ENCODE measurements at places on chromosomes 11 and 22.

DNA sequence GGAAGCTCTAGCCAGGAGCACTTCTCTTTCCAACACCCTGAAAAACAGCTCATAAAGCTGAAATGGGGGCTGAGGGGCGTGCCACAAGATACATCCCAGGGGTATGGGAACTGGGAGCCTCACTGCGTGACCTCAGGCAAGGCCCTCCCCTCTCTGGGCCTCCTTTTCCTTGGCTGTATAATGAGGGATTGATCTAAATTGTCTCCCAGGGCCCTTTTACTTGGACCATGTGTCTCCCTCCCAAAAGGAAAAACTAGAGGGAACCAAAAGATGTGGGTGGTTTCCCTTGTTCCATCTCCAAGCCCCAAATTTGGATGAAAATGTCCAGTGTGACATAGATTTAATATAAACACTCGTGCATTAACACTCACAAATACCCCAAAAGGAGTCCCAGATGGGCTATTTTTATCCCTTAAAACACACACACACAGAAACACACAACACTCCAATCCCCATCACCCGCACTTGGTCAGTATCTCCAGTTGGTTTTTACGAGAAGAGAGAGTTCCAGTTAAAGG is 25.9 kb upstream of the SMTN start:
- DNase-seq = no peak

GRCh38 chr11:76459299-76459698 is 14.5 kb downstream of the EMSY start:
- no peak for DNase-seq

DNA sequence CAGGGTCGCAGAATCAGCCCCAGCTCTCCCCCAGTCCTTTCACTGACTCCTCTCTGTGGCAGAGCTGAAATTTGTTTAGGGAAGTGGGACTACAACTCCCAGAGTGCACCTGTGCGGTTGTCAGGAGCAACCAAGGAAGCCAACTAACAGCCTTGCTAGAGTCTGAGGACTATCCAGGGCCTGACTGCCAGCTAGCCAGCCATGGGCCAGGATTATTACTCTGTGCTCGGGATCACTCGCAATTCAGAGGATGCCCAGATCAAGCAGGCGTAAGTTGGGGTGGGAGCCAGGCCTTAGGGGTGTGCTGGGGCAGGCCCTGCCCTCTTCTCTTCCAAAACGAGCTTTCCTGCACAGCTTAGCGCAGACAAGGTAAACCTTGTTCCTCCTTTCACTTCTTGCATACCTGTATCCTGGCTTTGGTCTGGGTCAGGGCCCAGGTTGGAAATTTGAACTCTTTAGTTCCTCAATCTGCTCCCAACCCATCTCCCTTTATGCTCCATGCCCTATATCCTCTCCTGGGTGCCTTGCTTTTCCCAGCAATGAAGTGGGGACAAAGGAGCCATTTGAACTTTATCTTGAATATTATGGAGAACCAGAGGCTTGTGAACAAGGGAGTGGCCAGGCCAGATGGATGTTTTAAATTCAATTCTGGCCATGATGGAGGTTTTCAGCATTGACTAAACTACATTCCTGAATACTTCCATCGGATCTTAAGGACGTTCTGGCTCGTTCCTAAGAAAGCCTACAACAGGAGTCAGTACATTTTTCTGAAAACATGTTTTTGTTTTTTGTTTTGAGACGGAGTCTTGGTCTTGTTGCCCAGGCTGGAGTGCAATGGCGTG is at the start of gene DNAJB13:
Gene DNAJB13, plus strand, starts transcription at position 158 of the 842 bp plus-strand sequence. Its CDS starts 44 bp downstream, at position 202.
- DNase-seq = peak; percentile 57

GRCh38 chr11:16946477-16947282 is 67.5 kb downstream of the PLEKHA7 start:
- DNase-seq = no peak

- DNase-seq = no peak
Measured at GRCh38 chr11:36201411-36201810, 87.8 kb downstream of the COMMD9 start.

GRCh38 chr11:43941257-43941994 is 1.0 kb upstream of the C11orf96 start:
- no peak for DNase-seq

DNA sequence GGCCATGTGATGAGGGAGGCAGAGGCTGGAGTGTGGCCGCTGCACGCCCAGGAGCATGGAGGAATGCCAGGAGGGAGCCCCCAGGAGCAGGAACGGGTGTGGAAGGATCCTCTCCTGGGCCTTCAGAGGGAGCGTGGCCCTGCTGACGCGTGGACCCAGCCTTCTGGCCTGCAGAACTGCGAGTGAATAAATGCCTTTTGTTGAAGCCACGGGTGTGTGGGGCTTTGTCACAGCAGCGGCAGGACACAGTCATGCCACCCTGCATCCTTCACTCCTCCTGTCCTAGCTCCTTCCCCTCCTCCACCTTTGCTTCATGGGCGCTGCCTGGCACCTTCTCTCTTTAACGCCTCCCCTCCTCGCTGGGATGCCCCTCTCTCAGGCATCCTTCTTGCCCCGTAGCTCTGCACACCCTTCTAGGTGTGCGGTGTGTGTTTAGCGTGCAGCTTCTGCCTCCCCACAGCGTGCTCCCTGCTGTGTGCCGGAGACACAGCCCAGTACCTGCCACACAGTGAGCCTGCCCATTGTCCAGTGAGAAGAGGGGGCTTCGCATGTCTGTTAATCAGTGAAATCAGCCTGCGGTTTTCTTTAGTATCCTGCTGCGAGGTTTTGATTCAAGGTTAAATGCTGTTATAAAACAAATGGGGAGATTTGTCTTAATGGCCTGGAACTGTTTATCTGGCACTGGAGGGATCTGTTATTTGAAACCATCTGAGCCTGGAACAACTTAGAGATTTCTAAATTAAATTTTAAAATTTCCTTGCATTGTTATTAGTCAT is 459.6 kb downstream of the TBC1D22A start:
- no peak for DNase-seq

DNA sequence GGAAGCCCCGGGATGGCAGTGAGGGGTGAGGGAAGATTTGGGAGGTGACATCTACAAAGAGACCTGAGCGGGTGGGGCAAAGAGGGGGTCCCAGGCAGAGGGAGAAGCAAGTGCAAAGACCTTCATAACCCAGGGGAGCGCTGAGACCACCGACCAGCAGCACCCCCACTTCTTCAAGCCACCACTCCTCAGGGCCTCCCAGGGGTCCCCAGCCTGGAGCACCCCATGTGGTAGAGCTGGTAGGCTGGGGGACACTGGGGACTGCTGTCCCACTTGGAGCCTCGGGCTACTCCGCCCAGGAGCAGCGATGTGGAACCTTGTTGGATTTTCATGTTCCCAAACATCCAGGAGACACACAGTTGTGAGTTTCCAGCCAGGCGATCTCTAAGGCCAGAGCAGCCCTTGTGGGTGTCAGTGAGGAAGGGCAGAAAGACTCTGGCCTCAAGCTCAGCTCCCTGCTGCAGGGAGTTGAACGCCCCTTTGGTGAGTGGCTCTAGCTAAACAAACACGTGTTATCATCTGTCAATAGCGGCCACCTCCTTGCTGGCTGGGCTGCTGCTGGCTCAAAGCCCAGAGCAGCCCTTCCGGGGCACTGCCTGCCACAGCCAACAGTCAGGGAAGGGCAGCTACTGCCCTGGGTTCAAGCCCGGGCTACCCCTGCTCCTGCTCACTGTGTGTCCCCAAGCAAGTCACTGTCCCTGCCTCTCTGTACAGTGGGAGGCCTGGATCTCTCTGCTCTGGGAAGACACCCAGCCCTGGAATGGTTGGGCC is 25.7 kb upstream of the CHKA start:
- DNase-seq = peak; percentile 41

DNA sequence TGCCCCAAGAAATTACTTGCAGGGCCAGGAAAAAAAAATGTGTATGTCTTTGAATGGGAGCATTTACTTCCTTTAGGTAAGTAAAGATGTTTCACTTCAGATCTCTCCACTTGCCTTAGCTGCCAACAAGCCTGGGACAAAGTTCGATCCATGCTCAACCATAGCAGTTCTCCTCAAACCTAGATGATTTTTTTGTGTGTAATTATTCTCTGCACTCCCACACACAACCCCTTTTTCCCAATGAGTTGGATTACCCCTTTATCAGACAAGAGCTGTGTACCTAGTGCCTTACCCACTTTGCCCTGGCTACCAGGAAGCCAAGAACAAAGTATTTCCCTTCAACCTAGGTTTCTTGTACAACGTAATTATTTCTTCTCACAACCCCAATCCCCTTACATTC is 35.6 kb downstream of the TPBGL start:
- DNase-seq = no peak

DNA sequence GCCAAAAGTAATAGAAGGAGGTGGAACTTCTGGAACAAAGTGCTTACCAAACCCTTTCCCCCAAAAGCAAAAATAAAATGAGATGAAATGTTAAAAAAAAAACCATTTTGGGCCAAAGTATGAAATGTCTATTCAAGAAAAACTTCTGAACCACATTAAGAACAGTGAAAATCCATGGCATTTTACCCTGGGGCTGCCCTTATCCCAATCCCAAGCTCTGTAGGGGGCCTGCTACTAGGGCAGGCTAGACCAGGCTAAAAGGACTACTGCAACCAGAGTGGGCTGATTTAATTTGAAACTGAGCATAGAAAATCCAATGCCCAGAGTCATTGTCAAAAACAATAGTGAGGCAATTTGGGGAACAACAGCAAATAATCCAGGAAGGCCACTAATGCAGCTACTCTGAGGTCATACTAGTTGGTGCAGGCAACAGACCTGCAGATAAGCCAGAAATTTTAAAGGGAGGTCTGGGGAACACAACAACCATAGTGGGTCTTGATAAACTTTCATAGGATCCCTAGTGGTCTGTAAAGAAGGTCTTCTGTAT is 99.4 kb downstream of the RELT start:
- no peak for DNase-seq

- no peak for DNase-seq
Measured at GRCh38 chr11:61686066-61686465, 5.9 kb downstream of the DAGLA start.

DNA sequence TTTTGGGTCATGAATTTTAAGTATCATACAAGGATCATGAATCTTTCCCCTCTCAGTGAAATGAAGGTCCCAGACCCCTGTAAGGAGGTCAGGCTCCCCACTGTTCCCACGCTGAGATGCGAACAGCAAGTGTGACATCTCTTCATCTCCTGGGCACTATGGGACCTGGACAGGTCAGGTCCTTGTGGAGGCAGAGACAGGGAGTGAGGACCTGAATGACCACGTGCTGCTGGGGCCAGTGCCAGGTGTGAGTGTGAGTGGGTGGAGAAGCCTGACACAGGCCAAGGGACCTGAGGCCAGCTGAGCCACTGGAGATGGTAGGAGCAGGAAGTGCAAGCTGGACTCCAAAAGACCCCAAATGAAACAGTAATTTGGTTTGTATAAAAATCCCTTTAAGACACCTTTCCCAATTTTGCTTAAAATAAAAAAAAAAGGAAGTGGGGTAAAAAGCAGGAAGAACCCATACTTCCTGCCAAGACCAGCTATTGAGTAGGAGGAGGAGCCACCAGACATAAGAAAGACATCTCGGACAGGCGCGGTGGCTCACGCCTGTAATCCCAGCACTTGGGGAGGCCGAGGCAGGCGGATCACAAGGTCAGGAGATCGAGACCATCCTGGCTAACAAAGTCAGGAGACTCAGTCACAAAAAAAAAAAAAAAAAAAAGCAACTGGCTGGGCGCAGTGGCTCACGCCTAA is 35.4 kb upstream of the SERPIND1 start:
- DNase-seq = peak; percentile 77

DNA sequence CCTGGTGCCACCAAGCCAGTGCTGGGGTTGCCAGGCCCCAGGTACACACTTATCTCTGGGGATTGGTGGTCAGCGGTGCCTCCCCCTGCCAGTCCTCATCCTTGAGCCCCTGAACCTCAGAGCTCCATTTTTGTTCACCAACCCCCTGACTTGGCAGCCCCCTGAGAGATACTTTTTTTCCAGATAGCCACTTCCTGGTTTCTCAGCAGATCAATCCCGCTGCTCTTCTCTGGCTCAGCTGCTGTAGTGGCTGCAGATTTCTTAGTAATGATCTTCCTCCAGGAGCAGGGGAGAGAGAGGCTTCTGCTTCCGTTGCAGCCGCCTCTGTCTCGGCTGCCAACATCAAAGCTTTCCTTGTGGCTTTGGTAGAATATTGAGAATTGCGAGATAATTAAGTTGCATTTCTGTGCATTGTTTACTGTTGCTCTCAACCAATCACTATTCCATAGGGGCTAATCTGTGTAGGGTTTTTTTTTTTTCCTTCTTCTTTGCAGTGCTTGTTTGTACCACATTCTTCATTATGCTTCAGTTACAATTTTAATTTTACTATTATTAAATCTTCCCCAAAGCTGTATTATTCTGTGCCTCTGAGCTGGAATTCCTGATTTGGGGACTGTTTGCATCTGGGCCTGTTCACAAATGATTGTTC is 92.1 kb downstream of the PKNOX2 start:
- no peak for DNase-seq

GRCh38 chr11:3685923-3686322 is 14.7 kb upstream of the CHRNA10 start:
- DNase-seq = no peak

DNA sequence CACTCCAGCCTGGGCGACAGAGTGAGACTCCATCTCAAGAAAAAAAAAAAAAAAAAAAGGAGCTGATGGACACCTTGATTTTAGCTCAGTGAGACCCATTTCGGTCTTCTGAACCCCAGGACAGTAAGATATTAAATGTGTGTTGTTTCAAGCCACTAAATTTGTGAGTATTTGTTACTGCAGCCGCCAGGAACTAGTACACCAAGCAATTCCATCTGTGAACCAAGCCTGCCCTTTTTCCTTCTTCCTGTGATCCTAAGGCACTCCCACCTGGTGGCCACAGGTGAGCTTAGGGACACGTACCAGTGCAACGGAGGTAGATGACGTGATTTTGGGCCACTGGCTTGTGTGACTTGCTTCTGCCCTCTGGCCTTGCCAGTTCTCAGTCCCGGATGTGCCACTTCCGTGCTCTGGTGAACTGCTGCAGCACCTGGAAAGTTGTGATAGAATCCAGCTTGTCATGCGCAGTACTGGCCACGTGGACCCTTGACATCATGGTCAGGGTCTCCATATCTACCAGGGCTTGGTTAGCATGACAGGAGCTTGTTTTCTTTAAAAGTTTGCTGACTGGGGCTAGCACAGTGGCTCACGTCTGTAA is 19.6 kb upstream of the ATXN10 start:
- DNase-seq = no peak

GRCh38 chr11:41102471-41102870 is 357.0 kb downstream of the LRRC4C start:
- DNase-seq = peak; percentile 34

DNA sequence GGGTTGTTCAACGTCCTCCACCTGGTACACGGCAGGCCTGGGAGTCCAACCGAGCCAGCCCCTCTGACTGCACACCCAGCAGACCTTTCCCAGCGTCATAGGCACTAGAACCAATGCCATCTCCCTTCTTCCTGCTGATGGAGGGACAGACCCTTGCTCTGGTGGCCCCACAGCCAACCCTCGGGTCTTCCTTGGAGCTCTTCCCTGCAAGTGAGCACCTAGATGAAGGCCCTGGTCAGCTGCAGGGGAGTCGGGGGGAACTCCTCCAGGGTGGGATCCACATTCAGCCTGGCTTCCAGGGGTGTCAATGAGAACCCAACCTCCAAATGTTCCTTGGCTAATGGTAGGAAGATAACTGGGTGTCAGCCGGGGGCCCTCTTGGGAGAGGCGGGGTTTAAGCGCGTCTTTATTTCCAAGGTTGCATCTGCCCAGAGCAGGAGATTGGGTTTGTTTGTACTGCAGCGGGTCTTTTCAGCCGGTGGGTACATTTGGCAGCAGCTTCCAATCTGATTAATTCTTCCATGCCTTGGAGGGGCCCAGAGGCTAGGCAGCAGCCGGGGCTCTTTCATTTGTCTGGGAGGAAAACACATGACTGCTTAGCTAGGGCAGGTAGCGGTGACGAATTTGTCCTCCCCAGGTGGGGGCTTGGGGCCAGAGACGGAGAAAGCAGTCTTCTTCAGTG is 56.0 kb upstream of the SHISAL1 start:
- no peak for DNase-seq

Measured in MV-4-11 (cell line).